ENCODE measurements at places on chromosomes 1 and 21.

- no peak for DNase-seq
Measured at GRCh38 chr1:34167389-34167788, 2.4 kb upstream of the CSMD2 start.

DNA sequence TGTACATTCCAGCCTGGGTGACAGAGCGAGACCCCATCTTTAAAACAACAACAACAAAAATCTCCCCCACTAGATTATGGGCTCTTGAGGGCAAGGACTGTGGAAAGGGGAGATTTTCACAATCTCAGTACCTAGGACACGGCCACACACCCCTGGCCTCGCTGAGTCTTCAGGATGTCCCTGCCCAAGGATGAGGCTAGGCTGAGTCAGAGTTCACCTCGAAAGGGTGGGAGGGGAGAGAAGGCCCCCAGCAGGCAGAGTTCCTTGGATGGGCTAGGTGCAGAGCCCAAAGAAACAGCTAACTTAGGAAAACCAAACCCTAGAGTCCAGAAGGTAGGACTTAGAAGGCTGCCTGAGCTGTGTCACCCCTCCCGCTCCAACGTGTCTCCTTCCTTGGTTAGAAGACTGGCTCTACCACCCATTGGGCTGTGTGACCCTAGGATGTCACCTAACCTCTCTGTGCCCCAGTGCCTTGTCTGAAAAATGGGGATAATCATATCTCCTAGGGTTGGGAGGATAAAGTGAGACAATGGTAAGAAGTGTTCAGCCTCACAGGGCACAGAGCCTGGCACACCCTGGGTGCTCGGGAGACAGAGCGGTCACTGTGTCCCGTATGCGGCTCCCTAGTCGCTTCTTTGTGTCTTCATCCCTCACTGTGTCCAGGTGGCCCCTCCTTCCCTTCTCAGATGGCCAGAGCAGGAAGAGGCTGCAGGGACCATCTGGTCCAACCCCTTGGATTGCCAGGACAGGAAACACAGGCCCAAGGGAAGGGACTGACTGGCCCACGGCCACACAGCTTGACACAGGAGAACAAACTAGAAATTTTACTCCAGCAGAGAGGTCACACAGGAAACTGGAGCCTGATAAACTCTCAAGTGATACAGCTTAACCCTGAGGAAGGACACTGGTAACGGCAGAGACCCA is 11.2 kb downstream of the TRIM62 start:
- DNase-seq, result peak; percentile 17

GRCh38 chr1:87830432-87830978 is 501.8 kb downstream of the LMO4 start:
- DNase-seq, result no peak

GRCh38 chr1:2266301-2266975 is 38.3 kb downstream of the SKI start:
- no peak for DNase-seq

DNA sequence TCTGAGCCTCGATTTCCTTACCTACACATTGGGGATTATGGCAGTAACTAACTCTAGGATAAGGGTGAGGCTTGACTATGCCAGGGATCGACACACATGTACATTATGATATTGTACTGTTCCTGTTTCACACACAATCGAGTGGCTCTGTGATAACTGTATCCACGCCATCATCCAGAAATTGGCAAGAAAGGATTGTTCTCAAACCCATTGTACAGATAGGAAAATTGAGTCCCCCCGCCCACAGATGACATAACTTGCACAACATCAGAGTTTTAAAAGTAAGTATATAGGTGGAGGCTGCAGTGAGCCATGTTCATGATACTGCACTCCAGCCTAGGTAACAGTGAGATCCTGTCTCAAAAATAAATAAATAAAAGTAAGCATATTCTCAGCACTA is 3.8 kb downstream of the KANK4 start:
- no peak for DNase-seq

DNA sequence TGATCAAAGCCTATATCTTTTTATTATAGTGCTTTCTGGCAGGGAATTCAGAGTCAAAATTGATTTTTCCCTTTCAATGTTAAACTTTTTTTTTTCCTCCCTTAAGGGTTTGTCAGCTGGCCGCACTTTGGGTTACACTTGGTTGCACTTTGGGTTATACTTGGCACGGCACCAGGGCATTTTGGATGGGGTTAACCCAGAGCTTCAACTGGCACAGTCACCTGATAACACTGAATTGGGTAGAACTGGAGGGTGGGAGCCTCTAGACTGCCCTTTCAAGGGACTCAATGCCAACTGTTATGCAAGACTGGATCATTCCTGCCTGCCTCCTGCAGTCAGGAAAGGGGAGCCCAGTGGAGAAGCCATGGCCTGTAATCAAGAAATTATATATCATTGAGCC is 211.5 kb downstream of the KCNJ6 start:
- no peak for DNase-seq

DNA sequence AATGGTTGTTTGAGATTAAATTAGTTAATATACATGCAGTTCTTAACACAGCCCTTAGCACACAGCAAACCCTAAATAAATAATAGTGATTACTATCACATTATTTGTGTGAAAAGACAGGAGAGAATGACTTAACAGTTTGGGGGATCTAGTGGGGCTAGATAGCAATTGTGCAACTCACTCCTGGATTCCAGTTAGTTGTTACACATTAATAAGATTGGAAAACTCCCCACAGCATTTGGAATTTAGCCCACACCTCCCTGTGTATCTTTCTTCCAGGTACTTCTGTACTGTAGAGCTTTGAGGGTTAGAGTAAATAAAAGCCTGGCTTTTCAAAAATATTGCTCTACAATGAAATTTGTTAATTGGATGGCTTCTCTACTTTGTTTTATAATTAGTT is 93.2 kb downstream of the KCTD3 start:
- DNase-seq, result no peak

DNA sequence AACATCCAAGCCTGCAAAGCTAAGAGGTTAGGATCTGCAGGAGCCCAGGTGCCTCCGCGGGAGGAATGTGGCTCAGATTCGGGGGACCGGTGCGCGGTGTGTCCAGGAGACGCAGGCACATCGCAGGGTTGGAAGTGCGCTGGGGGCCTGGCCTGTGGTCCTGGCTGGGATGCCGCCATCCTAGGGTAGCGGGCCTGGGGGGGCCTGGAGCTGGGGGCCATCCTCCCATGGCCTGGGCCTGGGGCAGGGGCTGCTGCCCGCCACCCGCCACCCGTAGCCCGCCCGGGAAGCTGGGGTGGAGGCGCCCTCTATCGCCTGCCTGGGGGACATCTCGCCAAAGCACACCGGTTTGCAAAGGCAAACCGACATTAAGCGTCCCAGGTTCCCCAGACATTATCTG is 170.6 kb upstream of the ARHGEF16 start:
- no peak for DNase-seq

DNA sequence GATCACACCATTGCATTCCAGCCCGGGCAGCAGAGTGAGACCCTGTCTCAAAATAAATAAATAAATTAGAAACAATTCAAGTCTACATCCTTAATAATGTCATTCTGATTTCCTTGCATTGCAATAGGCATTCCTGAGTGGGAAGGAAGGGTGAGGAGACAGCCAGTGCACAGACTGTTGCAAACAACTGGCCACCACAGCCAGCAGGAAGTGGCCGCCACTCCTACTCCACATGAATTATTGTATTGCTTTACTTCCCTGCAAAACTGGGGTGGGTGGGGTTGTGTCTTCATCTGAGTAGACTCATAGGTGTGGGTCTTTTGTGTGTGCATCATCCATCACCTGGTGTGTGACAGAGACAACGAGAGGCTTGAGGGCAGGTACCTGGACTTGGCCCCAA is 60.1 kb downstream of the OPTC start:
- DNase-seq, result no peak

DNA sequence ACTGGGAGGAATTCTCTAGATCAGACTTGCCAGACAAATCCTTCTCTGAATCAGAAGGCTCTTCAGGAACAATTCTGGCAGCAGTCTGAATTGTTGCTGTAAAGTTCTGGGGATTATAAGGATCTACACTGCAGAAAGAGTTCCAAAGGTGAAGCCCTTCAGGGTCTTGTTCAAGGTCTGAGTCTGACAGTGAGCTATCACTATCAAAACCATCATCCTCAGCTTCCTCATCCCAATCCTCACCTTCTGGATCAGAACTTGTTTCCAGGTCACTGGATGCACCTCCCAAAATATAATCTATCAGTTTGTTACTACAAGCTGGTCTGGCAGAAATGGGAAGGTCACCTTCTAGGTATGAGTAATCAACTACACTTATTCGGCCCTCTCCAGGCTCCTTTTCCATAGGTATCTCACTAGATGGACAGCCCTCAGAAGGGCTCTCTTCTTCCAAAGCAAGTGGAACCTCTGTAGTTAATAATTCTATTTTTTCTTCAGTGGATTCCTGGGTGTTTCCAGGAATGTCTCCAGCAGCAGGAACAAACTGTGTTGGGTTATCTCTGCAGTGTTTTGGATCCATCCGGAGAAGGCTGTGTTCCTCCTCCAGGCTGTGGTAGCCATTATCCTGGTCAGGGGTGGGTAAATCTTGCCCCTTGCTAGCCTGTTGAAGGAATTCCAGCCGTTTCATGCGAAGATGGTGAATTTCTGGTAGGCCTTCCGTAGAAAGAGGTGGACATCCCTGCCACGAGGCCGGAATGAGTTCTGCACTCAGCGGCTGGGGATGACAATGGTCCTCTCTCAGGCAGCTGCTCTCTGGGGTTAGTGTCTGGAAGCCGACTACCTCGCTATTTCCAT is 1.6 kb downstream of the PPP1R15B start:
- DNase-seq, result peak; percentile 79

DNA sequence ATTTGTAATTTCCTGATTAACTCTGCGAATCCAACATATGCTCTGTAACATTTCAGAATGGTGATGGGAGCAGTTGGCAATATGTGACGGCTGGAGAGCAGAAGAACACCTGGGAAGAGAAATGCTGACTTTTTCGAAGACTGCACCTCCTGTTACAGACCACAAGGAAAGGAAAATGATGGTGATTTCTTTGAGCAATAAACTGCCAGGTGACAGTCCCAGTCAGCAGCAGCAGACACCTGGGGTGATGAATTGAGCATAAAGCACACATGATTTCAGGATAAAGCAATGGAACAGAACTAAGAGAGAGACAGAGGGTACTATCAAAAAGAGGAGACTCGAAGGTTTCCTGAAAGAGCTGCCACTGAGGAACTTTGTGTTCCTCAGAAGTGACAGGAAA is 528.6 kb downstream of the NEGR1 start:
- DNase-seq, result no peak

- DNase-seq, result no peak
Measured at GRCh38 chr1:80807981-80808380, 992.8 kb upstream of the ADGRL2 start.

DNA sequence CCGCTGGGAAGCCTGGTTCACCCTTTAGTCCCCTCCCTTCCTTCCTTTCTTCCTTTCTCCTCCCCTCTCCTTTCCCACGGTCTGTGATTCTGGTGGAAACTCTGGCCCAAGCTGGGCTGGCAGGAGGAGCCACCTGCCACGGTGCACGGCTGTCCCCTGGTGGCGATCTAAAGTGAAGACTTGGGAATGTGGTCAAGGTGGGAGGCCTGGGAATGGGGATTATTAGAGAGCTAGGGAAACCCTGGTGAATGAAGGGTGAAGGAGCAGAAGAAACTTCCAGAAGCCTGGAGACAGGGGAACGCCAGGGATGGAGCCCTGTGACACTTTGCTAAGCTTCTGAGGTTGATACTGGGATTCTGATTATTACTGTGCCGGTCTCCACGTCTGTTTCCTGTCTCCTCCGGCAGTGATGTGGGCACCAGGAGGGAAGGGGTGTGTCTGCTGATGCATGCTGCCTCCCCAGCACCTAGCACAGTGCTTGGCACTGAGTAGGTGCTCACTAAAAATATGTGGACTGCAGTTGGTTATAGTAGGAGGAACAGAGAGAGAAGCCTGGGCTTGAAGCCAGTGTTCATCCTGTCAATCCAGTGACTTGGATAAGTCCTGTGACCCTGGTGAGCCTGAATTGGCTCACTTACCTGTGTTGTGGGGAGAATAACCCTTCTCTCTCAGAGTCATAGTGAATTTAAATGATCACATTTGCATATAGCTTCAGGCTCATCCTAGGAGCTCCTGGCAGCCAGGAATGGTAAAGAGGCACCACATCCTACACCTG is 71.2 kb upstream of the NBPF3 start:
- peak; percentile 80 for DNase-seq

DNA sequence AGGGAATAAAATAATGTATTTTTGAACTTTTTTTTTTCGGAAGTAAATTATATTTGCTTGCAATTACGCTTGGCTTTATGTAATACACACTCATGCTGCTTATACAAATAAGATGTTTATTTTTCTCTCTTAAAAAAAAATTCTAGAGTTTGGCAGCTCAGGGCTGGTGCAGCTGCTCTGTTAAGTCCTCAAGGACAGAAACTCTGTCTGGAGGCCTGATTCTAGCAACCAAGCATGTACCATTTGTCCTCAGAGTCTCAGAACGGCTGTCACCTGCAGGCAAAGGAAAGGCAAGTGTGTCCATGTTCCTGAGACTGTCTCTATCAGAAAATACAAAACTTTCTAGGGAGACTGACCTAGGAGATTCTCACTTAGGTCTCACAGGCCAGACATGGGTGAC is 23.2 kb upstream of the CLDN17 start:
- DNase-seq, result no peak

GRCh38 chr1:110003747-110004428 is 19.3 kb downstream of the AHCYL1 start:
- DNase-seq, result peak; percentile 49

DNA sequence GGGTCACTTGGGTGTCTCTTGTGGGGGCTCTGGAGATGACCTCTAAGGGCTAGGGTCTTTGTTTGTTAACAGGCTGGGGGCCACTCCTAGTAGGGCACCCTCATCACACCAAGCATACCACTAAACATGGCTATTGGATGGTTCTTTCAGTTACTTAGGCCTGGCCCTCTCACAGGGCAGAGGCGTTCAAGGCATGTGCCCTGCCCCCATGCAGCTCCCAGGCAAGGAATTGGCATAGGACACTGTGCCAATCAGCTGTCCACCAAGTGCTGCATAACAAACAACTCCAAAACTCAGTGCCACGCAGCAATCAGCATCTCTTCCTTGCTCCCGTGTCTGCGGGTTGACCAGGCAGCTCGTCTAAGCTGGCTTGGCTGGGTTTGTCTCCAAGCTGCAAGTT is 2.1 kb upstream of the KCNAB2 start:
- no peak for DNase-seq

- DNase-seq, result no peak
Measured at GRCh38 chr1:232662910-232663309, 33.0 kb upstream of the SIPA1L2 start.

GRCh38 chr1:8524627-8525157 is 206.8 kb downstream of the SLC45A1 start:
- DNase-seq, result no peak

DNA sequence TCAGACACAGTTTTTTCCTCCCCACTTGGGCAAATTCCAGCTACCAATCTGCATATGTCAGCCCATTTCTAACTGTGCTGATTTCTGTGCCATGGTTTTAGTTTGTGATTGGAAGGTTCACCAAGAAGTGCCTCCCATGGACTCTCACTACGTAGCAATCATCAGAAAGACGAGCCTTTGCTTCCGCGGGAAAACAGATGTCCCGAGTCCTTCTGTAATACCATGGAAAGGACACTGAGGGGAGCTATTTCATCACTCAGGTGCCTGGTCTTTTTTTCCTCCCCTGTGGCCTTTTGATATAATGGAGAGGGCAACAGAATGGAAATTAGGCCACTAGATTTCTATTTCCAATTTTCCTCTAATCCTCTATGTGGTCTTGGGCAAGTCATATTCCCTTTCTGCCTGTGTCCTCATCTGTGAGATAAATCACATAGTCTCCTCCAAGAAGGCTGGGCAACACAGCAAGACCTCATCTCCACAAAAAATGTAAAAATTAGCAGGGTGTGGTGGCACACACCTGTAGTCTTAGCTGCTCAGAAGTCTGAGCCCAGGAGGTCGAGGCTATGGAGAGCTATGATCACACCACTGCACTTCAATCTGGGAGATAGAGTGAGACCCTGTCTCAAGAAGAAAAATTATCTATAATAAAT is 24.8 kb downstream of the LEMD1 start:
- DNase-seq, result peak; percentile 66

Data from RKO (cell line).